ENCODE measurements at places on chromosomes 7 and 10. TPM values are rescaled to one million over a fixed set of nuclear protein-coding genes. Genes with fewer than 3 reads are reported as not detected.

GRCh38 chr7:127946847-127947246 is 84.4 kb downstream of the LRRC4 start:
- peak; percentile 54 for DNase-seq

DNA sequence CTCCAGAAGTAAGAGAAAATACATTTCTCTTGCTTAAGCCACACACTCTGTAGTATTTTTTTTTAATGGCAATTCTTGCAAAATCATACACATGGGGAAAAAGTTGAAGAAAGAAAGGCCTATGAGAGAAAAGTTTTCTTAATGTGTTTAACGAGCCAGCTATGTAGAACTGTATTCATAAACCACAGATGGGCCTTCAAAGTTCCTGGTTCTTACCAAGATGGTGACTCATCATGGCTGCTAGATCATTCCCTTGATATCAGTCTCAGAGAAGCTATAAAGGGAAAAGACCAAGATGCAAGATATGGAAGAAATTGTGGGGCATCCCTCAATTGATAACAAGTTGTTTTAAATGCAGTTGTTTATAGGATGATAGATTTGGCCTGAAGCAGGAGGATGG is 992.7 kb upstream of the MBL2 start:
- no peak for DNase-seq

TAC1 gene
- not detected for total RNA-seq

EXOC6 gene
- total RNA-seq = 29.2 TPM

DNA sequence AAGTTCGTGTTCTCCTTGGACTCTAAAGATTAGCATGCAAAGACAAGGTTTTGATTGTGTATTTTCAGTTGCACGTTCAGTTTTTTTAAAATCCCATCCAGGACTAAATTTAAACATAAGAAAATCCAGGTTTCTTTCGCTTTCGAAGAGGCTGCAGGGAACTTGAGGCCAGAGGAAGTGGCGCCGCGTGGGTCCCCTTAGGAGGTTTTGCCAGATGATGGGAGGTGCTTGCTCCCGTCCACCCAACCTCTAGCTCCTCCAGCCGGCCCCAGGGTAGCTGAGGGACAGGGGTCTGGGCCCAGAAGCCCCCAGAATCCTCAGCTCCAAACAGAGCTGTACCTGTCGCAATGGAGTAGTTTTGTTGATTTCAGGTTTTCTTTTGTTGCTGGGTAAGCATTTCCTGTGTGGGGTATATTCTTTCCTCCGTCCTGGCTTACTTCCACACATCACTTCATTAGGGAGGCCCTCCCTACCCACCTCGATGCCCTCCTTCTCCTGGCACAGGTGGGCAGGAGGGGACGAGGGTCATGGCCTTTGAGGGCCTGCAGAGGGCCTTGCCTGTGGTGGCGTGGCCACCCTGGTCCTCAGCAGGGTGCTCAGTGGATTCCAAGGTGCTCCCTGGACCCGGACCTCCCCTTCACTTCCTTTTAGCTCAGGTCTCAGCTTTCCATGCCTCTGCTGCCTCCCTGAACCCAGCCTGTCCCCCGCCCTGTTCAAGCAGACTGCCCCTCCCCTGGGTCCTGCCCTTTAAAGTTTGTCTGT is 32.6 kb downstream of the LHPP start:
- no peak for DNase-seq

CDH23 gene
- total RNA-seq = under 0.01 TPM

DNA sequence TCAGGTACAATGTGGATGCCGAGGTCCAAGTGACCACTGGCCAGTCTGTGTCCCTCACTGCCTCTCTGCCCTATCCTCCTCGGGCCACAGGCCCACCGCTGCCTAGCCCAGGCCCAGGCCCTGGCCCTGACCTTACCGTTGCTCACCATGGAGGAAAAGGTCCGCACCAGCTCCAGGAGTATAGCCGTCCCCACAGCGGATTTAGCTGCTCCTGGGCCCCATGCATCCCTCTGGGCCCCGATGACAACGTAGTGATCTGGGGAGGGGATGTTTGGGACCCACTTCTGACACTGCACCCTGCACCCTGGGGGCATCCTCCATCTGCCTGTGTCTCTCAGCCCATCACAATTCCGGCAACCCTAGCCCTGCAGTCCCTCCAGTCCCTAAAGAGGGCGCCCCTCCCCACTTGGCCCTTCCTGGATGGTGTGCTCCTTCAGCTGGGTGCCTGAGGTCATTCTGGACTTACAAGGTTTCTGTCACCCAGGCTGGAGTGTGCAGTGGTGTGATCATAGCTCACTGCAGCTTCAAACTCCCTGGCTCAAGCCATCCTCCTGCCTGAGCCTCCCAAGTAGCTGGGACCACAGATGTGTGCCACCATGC is 12.1 kb downstream of the TFR2 start:
- DNase-seq = no peak

- no peak for DNase-seq
Observed at GRCh38 chr10:63574011-63574410, 52.8 kb downstream of the REEP3 start.

GRCh38 chr7:80247144-80247543 is 112.5 kb downstream of the GNAI1 start:
- DNase-seq = peak; percentile 40
